Activated CD8-positive, alpha-beta memory T cell treated with anti-CD3 and anti-CD28 coated beads for 4 hours (primary cell): ENCODE measurements at places on chromosomes 7 and 10.

DNA sequence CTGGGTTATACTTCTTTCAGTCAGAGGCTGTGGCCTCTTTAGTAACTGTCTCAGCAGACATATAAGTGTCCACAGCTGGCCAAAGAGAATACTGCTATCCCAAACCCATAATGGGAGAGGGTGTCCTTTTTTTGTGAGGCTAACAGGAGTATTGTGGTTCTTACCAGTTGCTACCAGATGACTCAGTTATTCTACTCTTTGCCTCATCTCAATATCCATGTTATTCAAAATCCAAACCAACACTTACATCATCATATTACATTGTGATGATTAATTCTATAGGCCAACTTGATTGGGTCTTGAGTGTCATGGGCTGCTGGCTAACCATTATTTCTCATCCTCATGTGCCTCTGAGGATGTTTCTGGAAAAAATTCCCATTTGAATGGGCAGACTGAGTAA lies 120.9 kb downstream of the TMEM168 start:
- no peak for DNase-seq

- no peak for DNase-seq
Measured at GRCh38 chr7:85164376-85164775, 22.5 kb downstream of the SEMA3D start.

DNA sequence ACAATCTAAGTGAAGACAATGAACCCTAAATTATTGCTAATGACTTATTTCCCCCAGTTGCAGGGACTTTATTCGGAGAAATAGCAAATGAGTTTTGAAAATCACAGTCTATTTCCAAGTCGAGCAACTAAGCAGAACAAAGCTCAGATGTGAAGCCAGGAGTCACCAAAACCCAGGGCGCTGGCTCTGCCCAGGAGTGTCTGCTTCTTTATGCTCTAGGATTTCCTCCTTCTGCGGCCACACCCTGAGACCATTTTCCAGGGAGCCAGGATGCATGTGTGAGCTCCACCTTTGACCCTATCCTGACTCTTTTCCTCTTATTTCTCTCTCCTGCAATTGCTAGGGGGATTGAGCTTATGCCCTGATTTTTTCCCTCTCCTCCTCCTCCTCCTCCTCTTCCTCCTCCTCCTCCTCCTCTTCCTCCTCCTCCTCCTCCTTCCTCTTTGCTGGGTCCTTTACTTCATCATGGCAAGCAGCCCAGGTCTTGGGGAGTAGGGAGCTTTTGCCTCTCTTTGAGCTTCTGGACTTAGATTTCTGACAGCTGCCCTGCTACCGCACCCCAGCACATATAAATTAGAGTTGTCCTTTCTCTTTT lies 234.4 kb downstream of the ARL4A start:
- no peak for DNase-seq

DNA sequence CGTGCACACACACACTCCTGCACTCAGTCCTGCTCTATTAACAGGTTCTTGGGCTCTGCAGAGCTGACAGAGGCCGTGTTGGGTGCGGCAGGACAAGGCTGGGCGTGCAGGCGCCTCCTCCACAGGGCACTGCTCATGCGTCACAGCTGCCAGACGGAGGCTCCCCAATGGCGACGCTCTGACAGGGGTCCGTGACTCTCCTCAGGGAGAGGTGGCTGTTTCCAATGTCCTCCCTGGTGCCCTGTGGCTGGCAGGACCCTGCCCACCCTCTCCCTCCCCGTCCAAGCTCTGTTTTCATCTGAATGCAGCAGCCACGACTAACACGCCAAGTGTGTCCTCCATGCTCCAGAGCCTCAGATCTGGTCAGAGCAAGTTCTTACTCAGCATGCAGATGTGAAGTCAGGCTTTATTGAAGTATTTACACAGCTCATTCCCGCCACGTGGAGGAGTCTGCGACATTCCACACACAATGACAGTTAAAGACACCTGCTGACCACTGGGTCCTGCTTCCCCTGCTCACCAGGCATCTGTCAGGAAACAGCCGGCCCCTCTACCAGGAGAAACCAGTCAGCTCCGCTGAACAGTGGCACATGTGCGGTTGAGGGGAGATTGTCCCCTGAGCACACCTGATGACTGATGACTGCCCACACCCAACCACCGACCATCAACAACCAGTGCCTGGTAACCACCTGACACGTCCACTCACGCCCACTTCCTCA lies 116.7 kb downstream of the VIPR2 start:
- no peak for DNase-seq

GRCh38 chr10:114017271-114017670 lies 26.4 kb upstream of the ADRB1 start:
- DNase-seq = no peak

DNA sequence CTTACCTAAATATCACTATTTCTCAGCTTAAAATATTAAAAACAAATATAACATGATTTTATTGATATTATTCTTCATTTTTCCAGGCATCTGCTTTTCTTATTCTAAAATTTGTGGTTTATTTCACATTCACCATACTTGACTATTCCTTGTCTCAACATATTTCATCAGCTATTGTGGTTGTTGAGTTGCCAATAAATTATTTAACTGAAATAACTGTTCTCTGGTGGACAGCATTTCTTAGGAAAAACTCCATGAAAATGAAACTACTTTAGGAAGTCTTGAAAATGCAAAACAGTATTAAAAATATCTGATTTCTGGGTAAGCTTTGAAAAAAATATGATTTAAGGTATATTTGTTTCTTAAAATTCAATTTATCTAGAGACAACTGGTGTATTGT lies 122.9 kb upstream of the SEMA3A start:
- DNase-seq = no peak

DNA sequence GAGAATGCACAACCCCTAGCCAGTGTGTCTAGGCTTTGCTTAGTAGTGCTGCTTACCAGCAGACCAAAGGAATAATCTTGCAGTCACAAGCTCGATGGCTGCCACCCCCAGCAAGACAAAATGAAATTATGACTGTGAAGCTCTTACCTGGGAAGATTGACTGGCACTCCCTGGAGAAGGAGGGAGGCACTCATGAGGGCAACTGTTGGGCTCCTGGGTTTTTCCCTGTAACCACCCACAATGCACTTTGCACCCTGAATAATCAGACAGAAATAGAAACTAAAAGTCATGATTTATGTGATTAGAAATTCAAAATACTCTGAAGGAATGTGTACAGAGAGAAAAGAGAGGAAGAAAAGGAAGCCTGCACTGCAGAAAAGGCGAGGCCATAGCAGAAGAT lies 144.3 kb upstream of the DGKB start:
- DNase-seq = no peak

GRCh38 chr7:158557441-158557755 lies 30.2 kb downstream of the PTPRN2 start:
- no peak for DNase-seq
